Posterior vena cava (tissue), 2 donors: ENCODE measurements at places on chromosomes 2 and 18. TPM values are rescaled to one million over a fixed set of nuclear protein-coding genes. Genes with fewer than 3 reads are reported as not detected.

DNA sequence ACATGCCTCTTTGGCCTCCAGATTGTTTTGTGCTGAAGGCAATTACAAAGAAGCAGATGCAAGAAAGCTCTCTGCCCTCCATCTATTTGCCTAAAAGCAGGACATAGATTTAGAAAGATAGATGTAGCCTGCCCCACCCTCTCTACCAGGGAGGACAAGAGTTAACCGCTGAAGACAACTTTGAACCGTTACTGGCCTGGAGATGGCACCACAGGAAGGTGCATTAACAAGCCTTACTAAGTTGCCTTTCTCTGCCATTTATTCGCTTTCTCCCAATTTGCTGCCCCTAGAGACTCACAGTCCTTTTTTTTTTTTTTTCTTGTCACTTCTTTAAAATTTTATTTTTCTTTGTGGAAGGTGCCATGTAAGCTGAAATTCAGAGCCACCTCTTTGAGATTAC, 28.8 kb upstream of the RMDN2 start:
- no peak for DNase-seq

GRCh38 chr2:233142355-233142897, 82.3 kb downstream of the INPP5D start:
- no peak for DNase-seq

DNA sequence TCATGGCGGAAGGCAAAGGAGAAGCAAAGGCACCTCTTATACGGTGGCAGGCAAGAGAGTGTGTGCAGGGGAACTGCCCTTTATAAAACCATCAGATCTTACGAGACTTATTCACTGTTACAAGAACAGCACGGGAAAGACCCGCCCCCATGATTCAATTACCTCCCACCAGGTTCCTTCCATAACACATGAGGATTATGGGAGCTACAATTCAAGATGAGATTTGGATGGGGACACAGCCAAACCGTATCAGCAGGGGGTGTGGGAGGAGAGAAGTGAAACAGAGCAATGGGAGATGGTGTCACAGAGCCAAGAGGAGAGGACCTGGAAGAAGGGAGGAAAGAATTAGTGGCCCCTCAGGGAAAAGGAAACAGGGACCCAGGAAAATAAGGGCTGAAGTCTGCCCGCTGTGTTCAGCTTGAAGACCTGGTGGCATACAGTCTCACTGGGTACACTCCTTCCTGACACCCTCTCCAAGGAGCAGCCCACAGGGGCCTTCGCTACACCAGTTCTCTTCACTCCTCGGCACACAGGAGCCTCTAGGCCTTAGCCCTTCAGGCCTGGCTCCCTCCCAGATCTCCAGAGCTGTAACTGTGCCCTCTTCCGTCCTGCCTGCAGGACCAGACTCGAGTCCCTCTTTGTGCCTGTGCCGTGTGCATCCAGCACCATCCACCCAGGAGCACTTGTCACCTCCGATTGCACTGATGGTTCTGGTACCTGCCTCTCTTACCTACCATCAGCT, 262.1 kb downstream of the EIPR1 start:
- DNase-seq: no peak

DNA sequence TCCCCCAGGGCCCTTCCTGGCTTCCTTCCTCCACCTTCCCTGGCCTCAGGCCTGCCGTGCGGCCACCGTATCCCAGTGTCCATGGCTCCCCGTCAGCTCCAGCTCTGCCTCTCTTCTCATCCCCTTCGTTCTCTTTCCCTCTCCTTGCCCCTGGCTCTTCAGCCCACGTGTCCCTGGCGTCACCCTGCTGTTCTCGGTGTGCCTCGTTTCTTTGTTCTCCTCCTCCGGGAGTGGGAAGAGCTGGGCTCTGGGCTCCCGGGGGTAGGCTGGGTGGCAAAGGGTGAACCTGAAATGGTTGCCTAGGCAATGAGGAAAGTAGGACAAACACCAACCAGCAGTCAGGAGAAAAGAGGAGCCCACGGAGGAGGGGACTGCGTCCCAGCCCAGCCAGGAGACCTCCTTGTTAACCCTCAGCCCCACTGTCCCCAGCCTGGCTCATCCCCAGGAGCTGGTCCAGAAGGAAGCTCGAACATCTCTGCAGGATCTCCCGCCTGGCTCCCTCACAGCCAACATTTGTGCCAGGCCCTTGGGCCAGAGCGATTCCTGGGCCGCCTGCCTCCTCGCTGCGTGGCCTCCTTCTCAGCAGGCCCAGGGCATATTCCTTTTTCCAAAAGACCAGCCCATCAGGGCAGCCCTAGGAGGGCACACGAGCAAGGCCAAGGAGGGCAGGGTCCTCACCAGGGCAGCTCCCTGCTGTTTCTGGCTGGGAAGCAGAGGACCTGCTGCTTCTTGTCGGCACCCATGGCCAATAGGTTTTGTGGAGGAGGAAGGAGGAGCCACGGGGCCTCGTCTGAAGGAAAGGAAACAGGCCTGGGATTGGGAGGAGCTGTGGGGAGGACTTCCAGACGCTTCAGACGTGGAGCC, 30.9 kb upstream of the DNMT3A start:
- DNase-seq: peak; percentile 26

DNA sequence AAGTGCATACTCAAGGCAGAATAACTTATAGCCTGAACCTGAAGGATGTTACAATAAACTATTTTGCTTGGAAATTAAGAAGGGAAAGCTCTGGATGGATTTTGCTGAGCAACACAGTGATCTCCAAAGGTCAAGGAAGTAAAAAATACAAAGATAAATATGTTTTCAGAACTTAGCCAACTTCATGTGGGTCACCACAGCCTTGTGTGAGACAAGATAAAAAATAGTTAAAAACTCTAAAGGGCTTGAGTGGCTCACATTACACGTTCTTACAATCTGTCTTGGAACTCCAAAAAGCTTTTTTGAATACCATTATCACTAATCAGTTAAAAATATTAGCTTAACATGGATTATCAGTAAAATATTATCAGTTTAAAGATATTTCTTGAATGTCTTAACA, 28.9 kb upstream of the MTX2 start:
- DNase-seq: no peak

GRCh38 chr18:79422022-79422782, 26.5 kb downstream of the NFATC1 start:
- no peak for DNase-seq

DNA sequence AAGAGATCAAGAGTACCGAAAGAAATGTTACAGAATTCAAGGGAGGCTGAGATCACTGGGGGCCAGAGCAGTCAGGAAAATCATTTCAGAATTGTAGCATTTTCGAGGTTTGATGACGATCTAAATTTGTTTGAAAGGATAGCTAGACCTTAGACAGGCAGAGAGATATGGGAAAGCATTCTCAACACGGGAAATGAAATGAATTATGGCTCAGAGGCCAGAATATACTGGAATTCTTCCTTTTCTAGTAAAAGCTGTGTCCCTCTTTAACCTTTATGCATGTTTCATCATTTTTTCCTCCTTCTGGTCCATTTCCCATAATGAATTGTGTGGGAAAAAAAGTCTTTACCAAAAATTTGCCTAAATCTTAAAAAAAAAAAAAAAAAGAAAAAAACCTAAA, 78.8 kb downstream of the NABP1 start:
- DNase-seq: no peak

DNA sequence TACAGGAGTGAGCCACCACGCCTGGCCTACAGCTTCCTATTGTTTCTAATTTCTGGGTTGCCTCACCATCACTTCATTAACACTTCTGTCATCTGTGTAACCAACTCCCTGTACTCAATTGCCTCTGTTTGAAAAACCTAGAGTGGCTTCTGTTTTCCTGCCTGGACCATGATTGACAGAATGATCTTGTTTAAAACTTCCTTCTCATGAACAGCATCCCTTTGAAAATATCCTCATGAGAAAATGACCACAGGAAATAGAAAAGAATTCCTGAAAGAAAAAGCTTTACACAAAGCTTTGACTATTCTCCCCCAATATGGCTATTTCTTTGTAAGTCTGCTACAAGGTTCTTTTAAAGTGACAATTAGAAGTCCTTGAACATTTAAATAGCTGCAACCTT, 672.3 kb downstream of the ARHGAP15 start:
- DNase-seq: no peak

- no peak for DNase-seq
Measured at GRCh38 chr2:12318427-12319057, 398.2 kb upstream of the TRIB2 start.

DNA sequence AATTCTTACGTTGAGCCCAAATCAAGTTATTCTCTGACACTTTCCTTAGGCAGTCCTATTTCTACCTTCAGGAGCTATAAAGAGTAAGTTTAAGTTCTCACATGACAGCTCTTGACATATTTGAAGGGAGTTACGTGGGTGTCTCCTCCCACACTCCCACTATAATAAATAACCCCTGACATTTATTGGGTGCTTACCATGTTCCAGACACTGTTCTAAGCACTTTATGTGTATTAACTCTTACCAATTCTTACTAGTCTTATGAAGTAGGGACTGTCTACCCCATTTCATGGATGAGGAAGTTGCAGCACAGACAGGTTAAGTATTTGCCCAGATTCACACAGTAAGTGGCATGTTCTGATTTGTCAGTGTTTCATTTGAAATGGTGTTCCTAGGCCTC, 17.9 kb downstream of the PLCL1 start:
- DNase-seq: no peak

DNA sequence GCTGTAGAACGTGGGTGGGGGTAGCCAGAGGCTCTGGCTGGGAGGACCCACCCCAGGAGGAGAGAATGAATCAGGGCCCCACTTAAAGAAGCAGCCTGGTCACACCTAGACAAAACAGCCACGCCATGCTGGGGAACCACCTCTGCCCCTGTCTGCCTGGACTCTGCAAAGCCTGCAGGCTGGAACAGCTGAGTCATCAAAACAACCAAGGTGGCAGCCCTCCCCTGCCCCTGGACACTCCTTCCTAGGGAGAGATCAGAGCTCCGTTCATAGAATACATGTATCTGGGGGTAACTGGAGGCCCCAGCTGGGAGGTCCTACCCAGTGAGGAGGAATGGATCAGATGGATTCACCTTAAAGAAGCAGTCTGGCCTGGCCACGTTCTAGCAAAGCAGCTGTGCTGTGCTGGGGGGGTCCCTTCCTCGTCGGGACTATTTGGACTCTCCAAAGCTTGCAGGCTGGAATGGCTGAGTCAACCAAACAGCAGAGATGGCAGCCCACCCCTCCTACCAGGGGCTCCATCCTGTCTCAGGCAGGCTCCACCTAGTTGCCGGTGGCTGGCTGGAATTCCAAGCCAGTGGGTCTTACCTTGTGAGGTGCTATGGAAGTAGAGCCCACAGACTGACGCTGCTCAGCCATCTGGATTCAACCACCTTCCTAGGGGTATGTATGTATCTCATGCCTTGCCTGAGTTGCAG, 50.5 kb upstream of the NT5C1B start:
- DNase-seq: no peak

GRCh38 chr2:31275976-31276375, 42.0 kb downstream of the EHD3 start:
- no peak for DNase-seq

KCNJ3 gene
- total RNA-seq: 3.3 TPM
